DMS53 (cell line): ENCODE measurements at places on chromosomes 5 and 9.

DNA sequence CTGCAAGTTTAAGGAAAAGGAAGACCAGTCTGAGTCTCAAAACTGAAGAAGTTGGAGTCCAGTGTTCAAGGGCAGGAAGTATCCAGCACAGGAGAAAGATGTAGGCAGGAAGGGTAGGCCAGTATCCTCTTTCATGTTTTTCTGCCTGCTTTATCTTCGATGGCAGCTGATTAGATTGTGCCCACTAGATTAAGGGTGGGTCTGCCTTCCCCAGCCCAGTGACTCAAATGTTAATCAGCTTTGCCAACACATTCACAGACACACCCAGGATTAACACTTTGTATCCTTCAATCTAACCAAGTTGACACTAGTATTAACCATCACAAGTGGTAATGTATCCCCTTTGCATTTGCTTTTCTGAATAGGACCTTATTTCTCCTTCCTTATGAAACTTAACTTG lies 535.9 kb upstream of the FTMT start:
- no peak for DNase-seq

GRCh38 chr5:135813758-135814157 lies 20.7 kb upstream of the SLC25A48 start:
- peak; percentile 48 for DNase-seq

- DNase-seq = no peak
These were observed 120.1 kb downstream of the FEM1C start for GRCh38 chr5:115424446-115424845.

DNA sequence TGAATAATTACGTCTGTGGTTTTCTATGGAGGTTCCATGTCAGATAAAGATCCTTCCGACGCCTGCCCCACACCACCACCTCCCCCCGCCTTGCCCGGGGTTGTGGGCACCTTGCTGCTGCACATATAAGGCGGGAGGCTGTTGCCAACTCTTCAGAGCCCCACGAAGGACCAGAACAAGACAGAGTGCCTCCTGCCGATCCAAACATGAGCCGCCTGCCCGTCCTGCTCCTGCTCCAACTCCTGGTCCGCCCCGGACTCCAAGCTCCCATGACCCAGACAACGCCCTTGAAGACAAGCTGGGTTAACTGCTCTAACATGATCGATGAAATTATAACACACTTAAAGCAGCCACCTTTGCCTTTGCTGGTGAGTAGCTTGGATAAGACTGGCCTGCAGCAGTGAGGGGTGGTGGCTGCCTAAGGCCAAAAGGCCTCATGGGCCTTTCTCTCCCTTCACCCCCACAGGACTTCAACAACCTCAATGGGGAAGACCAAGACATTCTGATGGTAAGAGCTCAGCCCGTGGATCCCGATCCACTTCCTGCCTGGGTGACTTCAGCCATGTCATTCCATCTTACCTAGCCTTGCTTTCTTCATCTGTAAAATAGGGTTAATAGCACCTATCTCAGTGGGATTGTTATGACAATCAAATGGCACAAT lies at the start of gene IL3:
Gene IL3, plus strand, starts transcription at position 155 of the 661 bp plus-strand sequence. Its CDS starts 52 bp downstream, at position 207.
- DNase-seq = no peak

- DNase-seq = no peak
These were observed 18.4 kb downstream of the UBE2QL1 start for GRCh38 chr5:6466975-6467567.

- peak; percentile 77 for DNase-seq
These were observed 69.4 kb upstream of the LHFPL2 start for GRCh38 chr5:78717674-78718584.

DNA sequence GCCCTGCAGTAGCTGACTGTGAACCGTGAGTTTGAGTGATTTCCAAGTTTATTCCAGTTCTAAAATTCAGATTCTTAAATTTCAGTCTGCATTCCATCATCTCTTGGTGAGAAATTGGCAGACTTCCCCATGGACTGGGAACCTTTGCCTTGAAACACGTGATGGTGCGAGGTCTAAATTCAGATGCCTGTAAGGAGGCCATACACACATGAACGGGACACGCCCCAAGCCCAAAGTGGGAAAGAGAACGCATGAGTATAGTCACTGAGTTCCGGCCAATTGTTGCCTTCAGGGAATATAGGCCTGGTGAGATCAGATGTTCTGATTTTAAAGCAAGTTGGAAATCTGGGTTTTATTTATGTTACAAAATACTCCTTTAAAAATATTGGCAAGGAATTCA lies 1084.4 kb upstream of the WWC1 start:
- no peak for DNase-seq

DNA sequence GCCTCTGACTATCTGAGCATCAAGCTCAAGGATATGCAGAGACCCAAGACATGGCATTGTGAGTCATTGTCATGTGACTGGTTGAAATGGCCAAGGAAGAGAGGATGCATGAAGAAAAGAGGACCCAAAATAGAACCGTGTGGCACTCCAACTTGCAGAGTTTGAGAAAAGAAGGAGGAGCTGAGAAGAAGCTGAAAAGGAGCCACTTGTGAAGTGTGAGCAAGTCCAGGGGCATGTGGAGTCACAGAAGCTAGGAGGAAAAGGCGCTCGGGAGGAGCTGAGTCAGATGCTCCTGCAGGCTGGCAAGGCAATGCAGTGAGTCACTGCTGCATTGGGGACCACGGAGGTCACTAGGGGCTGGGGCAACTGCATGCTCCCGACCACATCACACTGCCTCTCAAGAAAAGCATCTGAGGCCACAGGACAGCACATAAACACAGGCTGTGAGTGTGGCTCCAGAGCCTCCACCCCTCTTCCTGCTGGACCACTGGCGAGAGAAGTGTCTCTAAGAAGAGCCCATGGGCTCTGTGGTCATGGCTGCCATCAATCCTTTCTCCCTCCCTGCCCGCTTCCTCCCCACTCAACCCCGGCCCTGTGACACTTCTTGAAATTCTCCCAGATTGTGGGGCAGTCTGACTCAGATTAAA lies 197.6 kb downstream of the DRD1 start:
- DNase-seq = peak; percentile 16

DNA sequence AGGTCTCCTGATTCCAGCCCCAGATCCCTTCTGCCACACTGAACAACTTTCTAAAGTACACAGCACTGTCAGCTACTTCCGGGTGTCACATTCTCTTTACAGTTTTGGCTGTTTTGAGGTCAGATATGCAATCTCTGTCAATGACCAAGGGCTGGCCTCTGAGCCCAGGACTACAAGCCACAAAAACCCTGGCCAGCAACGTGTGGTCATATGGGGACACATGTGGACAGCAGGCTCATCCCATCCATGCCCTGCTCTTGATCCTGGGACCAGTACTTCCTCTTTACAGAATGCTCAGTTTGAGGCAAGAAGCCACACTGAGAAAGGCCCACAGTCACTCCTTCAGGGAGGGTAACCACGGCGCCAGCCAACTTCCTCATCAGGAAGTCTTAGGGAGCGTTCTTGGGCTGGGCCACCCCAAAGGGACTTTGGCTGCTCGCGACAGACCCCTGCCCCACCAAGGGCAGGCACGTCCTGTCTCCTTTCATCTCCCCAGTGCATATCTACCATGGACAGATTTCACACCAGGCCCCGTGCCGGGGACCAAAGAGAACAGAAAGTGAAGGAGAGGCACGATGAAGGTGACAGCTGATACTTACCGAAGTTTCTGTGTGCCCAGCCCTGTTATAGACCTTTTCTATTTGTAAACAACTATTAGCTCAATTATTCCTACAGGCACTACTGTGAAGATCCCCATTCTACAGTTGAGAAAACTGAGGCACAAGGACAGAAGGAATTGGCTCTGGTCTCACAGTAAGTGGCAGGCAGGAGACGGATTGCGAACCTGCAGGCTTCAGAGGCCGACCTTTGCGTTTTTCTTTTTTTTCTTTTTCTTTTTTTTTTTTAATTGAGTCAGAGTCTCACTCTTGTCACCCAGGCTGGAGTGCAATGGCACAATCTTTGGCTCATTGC lies 37.3 kb downstream of the STK10 start:
- DNase-seq = no peak

GRCh38 chr5:96412868-96413449 lies 20.1 kb downstream of the PCSK1 start:
- no peak for DNase-seq

- no peak for DNase-seq
These were observed 41.7 kb upstream of the IL33 start for GRCh38 chr9:6173914-6174313.

- peak; percentile 97 for DNase-seq
These were observed 54.8 kb upstream of the CDKN2AIPNL start for GRCh38 chr5:134466241-134467069.

DNA sequence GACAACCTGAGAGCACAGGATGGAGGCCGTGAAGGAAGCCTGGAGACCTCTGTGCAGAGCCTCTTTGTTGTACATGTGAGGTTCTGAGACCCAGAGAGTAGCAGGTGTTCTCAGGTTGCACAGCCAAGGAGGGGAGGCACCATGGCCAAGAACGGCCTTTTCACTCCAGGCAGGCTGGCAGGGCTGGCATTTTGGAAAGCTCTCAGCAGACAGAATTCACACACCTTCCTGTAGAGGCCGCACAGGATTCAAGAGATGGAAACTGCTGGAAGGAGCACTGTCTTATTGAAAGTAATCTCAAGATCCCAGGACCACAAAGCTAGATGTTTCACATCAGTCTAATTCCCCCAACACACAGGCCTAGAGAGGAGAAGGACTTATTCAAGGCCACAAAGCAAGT lies 52.8 kb upstream of the XPA start:
- no peak for DNase-seq

GRCh38 chr5:154923441-154924430 lies 14.3 kb downstream of the GEMIN5 start:
- DNase-seq = no peak

GRCh38 chr5:113807427-113807991 lies 294.0 kb downstream of the YTHDC2 start:
- no peak for DNase-seq

DNA sequence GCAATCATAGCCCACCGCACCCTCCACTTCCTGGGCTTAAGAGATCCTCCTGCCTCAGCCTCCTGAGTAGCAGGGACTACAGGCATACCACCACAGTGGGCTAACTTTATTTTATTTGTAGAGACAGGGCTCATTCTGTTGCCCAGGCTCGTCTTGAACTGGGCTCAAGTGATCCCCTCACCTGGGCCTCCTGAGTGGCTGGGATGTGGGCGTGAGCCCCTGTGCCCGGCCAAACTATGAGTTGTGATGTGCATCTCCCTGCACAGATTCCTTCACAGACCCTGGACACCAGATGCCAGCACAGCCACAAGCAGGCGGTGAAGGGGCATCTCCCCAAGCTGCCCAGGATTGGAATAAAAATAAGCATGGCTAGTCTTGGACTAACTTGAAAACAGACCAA lies 244.9 kb upstream of the IRX1 start:
- DNase-seq = no peak

DNA sequence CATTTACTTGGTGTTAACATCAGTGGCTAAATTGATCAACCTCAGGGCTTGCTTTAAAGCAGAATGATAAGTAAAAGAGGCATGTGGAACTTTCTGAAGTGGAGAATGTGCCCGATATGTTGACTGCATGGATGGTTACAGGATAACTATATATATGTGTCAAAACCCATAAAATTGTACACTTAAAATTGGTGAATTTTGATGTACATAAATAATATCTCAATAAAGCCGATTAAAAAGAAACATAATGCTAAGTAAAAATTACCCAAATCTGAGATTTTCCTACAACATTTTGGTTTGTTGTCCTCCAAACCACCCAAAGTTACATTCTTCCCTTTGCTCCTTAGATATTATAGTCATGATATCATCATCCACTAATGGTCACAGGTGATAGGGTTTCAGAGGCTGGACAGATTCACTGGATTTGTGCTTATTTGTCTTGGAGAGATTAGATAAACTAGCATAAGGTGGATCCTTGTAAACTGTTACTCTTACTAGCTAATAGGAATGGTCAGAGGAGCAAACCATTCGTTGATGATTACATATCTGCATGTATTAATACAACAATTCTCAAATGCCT lies 119.7 kb upstream of the RPS23 start:
- peak; percentile 8 for DNase-seq

- no peak for DNase-seq
These were observed 70.2 kb downstream of the SUSD1 start for GRCh38 chr9:112104901-112105300.

DNA sequence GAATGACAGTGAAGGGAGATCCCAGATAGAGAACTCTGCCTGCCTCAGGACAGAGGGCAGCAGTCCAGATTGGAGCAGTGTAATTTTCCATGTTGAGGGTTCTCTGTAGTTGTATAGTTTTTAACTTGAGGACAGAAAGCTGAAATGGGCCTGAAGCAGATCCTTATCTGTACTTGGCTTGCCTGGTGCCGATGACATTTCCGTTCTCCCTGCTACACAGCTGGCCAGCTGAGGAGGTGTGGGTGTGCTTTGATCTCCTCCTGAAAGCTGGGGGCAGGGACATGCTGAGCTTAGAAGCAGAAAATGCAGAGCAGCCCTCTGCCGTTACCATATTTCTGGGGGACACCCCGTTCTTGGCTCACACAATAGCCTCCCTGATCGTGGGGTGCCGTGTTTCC lies 10.5 kb downstream of the GLRX start:
- DNase-seq = no peak

DNA sequence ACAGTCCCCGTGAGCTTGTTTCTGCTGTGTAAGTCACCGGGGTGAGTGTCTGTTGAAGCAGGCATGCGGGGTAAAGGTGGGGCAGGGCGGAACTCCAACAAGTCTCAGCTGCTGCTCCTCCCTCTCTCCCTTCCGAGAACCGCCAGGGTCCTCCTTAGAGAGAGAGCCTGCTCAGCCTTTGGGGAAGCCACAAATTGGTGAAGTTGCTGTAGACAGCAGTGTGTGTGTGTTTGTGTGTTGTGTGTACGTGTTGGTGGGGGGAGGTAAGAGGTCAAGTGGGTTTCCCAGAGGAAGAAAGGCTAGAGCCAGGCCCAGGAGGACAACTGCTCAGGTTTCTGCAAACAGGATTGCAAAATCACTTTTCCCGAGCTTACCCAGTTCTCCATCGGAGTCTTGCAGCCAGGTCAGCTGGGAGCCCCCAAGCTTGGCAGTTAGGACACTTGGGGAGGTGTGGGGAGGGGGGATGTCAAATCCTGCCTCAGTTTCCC lies 38.9 kb upstream of the DAB2IP start:
- DNase-seq = no peak

GRCh38 chr5:171459839-171460238 lies 40.4 kb downstream of the FGF18 start:
- no peak for DNase-seq

DNA sequence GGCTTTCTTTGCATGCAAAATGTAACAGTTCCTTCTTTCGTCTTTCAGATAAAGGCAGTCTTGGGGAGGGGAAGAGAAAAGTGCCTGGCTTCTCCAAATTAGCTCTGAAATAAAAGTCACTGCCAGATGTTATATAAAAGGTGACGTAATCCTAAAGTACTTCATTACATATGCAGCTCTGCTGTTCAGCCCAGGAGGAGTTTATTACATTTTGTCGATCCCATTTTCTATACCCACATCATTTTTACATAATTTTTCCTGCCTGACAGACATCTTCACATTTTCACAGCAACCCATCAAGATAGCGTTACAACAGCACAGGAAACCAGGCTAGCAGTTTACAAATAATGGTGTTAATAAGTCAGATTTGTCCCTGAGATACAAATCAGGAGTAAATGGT lies 86.7 kb upstream of the SLC30A5 start:
- DNase-seq = no peak

DNA sequence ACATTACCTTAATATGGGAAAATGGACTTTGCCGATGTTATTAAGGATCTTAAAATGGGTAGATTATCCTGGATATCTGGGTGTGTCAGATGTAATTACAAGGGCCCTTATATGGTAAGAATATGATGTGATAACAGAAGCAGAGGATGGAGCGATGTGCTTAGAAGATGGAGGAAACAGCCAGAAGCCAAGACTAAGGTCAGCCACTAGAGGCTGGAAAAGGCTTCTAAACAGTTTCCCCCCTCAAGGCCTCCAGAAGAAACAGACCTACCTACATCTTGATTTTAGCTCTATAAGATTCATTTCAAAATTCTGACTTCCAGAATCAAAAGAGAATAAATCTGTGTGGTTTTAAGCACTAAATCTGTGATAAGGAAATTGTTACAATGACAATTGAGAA lies 131.9 kb downstream of the CAAP1 start:
- no peak for DNase-seq
